ENCODE measurements at places on chromosomes 3 and 15.

GRCh38 chr3:103499132-103499900 is 1064.5 kb downstream of the ZPLD1 start:
- DNase-seq = no peak

GRCh38 chr3:16794257-16794656 is 90.5 kb upstream of the PLCL2 start:
- DNase-seq = no peak

DNA sequence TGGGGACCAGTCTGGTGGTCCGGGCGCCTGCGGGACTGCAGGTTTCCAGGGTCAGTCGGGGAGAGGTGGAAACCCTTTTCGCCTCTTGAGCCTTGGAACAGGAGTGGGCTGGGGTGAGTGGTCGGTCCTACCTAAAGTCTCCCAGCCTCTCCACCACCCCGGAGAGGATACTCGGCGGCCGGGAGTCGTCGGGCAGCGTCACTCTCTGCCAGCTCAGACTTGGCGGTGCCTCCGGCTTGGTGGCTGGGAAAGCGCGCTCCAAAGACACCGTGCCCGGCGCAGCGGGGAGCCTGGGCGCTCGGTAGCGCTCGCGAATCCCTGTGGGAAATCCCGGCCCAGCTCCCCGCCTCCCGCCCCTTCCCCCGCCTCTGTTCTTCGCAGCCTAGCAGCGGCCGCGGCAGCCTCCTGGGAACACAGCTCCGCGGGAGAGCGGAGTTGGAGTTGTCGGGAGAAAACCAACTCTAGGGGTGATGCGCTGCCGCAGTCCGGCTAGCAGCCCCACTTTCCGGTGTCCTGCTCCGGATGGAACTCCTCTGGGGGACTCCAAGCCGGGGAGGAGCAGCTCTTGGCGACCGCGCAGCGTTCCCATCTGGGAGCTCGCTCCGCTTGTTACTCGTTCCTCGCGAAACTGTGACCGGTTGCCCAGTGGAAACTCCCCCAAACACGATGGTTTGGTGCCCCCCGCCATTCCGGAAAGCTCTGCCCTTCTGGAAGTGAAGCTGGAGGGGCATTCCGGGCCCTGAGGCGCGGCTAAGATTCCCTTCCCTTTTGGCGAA is 1.4 kb downstream of the EPHB1 start:
- DNase-seq = no peak

GRCh38 chr3:114420072-114420471 is 126.2 kb downstream of the TIGIT start:
- DNase-seq = no peak

Data from HFF-Myc (cell line).